Activated CD4-positive, CD25-positive, alpha-beta regulatory T cell treated with anti-CD3 and anti-CD28 coated beads, Interleukin-2, amount 50 U/mL, for 16 hours (primary cell): ENCODE measurements at places on chromosomes 2 and 18.

DNA sequence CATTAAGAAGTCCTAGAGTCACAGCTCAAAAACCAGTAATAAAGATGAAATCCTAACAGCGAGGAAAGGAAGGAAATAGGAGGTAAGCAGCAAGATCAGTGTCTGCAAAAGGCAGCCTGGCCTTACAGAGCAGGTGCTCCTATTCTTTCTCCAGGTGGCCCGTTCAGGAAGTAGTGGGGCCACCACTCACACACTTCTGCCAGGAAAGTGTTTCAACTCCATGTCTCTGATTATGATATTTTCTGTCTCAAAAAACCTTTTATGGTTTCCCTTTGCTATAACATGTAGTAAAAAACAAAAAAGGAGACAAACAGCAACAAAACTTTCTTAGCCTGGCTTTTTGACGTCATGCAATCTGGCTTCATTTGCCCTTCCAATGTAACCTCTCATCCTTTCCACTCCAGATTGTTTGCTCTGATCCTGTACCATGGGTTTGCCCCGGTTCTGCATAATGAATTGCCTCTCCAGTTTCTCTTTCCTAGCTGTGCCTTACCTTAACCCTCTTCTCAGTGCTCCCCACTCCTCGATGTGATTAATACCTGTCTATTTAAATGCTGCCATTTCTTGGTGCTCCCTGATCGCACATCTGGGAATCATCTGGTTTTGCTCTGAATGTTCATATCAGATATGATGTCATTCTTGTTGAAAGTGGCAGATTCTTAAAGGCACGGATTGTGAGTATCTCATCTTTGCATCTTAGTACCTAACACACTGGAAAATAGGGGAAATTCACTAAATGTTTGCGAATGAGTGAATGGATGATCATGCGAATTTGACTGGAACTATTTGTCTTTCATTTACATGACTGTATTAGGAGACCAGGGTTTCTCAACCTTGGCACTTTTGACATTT lies 50.6 kb upstream of the PTPRM start:
- DNase-seq = no peak

- no peak for DNase-seq
Observed at GRCh38 chr2:235725016-235725489, 231.2 kb downstream of the AGAP1 start.

GRCh38 chr2:235806986-235807750 lies 313.3 kb downstream of the AGAP1 start:
- DNase-seq = no peak

DNA sequence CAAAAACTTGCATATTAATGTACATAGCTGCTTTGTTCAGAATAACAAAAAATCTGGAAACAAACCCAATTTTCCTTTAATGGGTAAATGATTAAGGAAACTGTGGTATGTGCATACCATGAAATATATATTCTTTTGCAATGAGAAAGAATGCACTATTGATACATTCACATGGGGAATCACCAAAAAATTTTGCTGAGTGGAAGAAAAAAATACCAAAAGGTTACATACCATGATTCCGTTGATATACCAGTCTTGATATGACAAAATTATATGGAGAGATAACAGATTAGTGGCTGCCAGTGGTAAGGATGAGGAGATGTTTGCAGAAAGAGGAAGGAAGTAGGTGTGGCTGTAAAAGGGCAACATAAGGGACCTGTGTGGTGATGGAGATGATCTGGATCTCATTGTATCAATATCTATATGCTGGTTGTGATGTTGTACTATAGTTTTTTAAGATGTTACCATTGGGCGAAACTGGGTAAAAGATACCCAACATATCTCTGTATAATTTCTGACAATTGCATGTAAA lies 54.6 kb upstream of the BCL2L11 start:
- DNase-seq = no peak

GRCh38 chr2:208407667-208408066 lies 1.1 kb downstream of the PTH2R start:
- no peak for DNase-seq

GRCh38 chr2:96241900-96242611 lies 23.7 kb downstream of the TMEM127 start:
- peak; percentile 30 for DNase-seq

DNA sequence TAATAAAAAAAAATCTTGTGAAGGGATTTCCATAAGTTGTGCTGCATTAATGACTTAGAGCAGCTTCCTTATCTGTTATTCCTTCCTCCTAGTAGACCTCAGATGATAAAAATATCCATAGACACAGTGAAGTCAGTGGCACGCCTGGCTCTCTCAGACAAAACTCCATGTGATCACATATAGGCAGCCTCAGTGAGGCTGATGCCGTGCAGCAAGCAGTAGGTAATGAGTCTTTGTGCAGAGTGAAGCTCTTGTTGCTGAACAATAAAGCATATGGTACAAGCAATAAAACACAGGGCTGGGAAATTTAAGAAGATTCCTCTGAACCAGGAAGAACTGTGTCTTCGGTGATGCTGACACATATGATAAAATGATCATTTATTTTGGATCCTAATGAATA lies 102.7 kb downstream of the CSRNP3 start:
- no peak for DNase-seq

GRCh38 chr2:110800611-110801402 lies 68.4 kb downstream of the ACOXL start:
- no peak for DNase-seq

- DNase-seq = no peak
Observed at GRCh38 chr2:58137856-58138255, 91.2 kb downstream of the VRK2 start.

DNA sequence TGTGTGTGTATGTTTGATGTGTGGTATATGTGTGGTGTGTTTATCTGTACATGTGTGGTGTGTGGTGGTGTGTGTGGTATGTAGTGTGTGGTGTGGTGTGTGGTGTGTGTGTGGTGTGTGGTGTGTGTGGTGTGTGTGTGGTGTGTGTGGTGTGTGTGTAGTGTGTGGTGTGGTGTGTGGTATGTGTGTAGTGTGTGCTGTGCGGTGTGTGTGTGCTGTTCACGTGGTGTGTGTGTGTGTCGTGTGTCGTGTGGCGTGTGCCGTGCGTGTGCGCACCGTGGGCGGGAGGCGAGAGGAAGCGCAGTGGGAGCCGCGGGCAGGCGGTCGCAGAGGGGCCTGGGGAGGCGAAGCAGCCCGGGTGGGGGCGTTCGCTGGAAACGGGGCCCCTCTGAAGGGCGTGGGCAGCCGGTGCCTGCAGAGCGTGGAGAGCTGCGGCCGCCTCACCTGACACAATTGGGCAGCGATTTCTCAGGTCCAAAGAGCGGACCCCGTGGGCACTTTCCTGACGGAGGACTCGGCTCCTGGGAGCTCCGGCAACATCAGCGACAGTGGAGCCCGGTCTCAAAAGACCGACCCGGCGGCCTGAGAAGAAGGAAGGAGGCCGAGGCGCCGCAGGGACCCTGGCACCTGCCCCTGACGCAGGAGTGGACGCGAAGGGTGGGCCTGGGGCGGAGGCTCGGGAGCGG lies 741.1 kb upstream of the SALL3 start:
- no peak for DNase-seq

- no peak for DNase-seq
Observed at GRCh38 chr2:225742487-225742886, 343.0 kb downstream of the NYAP2 start.

- no peak for DNase-seq
Observed at GRCh38 chr18:47893939-47894699, 36.3 kb downstream of the SMAD2 start.

DNA sequence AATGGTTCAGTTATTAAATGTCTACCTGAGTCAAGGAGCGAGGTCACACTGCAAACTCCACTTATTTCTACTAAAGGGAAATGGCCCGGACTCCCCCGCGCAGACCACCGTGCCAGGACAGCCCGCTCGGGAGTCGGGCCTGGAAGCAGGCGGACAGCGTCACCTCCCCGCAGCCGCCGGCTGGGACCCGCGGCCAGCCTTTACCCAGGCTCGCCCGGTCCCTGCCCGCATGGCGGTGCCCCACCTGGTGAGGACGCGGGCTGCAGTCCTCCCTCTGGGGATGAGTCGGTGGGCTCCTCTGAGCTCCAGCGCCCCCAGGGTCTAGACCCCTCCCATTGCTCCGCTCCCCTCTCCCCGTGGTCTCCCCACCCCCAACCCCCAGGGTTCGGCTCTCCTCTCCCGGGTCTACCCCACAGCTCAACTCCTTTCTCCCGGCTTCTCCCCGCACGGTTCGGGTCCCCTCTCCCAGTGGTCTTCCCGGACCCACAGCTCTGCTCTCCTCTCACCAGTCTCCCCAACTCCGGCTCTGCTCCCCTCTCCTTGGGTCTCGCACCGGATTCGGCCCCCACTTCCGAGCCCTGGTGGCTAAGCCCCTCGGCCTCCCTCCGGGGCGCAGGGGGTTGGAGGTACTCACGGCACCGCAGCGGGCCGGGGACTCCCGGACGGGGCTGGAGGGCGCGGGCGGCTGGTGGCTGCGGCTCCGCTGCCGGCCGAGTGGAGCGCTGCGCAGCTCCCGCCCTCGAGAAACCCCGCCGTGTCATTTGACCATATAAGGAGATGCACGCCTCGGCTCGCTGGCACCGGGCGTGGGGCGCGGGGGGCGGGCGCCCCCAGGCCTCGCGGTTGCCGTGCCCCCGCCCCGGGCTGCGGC lies at the start of gene FHL2:
Gene FHL2 (minus strand): TSS at position 716 of the 871 bp plus-strand sequence. CDS start 12,535 bp downstream, outside the sequence.
- DNase-seq = peak; percentile 29

DNA sequence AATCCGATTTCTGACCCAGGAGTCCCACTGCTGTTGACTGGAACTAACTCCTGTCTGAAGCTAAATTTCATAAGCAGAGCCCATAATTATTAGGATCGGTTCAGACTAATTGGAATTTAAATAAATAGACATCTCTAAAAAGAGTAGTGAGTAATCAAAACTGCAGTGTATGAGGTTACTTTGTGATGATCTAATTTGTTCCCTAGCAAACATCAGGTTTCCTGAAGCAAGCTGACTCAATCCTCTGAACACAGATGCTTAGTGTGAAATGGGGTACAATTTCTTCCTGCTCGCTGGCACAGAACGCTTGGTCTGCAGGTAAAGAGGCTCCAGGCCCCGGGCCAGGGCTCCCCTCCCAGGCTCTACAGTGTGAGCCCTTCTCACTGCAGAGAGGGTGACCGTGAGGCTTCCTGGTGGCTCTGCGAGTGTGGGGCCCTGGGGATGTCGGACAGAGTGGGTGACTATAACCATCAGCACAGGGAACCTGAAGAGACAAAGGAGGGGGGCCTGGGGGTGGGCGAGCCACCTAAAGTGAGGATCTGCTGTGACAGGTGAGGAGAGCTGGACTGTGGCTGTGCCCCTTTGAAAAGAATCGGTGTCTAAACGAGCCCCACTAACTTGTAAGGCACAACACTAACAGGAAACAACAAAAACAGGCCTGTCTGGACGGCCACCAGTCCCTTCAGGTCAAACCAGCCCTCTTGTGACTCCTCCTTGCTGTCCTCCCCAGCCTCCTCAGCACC lies 20.2 kb downstream of the CHST10 start:
- no peak for DNase-seq

DNA sequence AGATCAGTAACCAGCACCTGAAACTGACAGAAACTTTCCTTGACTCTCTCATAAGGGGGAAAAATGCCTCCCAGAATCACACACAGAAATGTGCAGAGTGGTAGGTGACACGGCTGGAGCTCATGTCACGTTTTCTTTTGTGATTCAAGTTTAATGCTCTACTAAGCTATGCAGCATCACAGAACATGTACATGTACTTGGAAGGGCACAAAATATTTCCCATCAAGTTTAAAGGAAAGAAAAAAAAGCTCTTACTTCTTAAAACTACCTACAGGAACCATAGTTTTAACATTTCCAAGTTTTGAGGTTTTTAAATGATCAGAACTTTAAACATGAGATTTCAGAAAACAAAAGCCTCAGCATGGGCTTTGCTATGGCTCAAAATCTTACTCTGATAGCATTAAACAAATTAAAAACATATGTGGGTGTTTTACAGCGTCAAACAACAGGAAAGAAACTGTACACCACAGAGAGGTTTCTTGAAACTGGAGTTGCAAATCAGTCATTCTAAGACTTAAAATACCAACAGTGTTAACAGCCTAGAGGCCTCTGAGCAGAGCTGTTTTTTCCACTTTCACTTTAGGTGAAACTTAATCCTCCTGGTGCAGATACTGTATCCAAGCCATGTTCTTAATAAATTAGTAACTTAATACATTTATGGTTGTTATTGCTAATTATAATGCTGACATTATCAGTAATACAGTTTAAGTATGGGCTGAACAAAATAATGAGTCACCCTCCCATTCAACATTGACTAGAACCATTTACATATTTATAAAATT lies 30.1 kb downstream of the MBP start:
- DNase-seq = no peak

- no peak for DNase-seq
Observed at GRCh38 chr2:104528101-104528500, 325.8 kb upstream of the POU3F3 start.

DNA sequence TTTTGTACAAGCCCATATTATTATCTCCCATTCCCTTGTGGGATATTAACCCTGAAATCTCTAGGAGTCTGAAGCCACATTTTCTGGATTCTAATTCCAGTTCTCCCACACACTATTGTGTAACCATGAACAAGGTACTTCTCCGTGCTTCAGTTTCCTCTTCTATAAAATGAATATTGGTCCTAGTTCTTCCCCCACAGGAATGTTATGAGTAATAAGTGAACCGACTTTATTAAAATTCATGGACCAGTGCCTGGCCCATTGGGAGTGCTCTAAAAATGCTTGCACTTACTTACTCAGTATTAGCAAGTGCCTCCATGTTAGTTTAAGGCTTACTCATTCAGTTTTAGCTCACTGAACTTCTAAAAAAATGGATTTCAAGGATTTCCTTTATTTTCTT lies 1.4 kb upstream of the ACMSD start:
- DNase-seq = no peak

DNA sequence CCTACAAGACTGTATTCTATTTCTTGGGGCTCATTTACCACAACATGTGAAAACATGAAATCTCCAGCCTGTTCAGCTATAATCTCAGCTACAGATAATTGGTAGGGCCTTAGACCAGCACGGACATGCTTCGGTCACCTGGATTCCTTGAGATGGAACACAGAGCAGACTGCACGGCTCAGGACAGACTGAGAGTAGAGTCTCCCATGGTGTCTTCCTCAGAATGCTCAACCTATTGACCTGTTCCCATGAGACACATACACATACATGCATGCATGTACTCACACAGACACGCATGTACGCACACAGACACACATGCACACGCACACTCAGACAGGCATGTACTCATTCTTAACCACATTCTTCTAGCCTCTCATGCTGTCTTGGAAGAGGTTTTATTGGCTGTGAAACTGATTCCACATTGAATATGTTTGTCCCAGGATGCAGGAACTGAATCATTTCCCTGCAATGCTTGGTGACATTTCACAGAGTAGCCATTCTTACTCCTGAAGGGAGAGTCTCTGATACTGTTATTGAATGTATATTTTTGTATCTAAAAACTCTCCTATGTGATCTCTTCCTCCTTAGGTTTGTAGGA lies 23.5 kb upstream of the BZW1 start:
- no peak for DNase-seq

DNA sequence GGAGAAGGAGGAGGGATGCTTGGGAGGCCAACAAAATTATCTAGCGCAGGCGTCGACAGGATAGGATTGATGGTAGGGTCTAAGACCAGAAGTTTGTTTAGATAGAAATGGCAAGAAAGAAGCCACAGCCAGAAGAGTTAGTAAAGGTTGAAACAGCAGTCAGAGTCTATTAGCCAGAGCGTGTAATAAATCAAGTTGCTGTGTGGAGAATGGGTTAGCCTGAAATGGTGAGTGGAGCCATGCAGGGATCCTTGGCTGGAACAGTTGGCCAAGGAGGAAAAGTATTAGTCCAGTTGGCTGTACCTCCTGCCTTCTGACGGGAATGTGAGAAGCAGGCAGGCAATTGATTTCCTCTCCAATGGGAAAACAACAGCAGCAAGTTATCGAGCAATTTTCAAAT lies 190.7 kb upstream of the CCDC68 start:
- no peak for DNase-seq
